ENCODE measurements at places on chromosomes 6 and 20.

DNA sequence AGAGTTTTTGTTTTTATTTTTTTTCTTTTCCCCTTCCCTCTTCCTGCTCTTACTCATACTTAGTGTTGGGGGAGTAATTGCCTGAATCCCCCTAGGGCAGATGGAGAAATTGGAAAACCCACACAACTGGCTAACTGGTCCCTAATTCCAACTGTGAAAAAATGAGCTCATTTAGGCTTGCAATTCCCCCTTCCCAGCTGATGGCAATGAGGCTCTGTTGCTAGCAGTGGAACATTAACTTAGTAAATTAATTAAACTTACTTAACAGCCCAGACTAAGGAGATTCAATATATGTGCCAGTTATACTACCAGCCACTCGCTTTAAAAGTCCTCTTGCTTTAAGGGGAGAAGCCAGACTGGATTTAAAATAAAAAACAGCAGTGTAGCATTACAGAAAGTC lies 76.6 kb downstream of the PKHD1 start:
- DNase-seq = no peak

DNA sequence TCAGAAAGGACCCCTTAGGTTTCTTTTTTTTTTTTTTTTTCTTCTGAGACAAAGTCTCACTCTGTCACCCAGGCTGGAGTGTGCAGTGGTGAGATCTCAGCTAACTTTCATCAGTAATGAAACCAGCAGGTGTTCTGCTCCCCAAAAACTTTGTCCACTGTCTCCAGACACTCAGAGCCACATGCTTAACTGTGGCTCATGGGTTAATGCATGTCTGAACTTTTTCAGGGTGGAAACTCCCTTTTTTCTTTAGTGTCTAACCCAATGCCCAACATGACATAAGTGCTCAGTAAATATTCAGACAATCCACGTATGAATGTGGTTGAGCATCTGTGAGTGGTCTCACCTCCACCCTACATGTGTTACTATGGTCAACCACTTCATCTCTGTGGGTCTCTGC lies 45.4 kb downstream of the MYB start:
- DNase-seq = no peak

GRCh38 chr6:25882051-25882496 lies 8.0 kb upstream of the SLC17A3 start:
- peak; percentile 20 for DNase-seq

- DNase-seq = no peak
Measured at GRCh38 chr6:74638412-74638811, 567.4 kb downstream of the COL12A1 start.

GRCh38 chr6:109516929-109517328 lies 33.9 kb upstream of the ZBTB24 start:
- no peak for DNase-seq

DNA sequence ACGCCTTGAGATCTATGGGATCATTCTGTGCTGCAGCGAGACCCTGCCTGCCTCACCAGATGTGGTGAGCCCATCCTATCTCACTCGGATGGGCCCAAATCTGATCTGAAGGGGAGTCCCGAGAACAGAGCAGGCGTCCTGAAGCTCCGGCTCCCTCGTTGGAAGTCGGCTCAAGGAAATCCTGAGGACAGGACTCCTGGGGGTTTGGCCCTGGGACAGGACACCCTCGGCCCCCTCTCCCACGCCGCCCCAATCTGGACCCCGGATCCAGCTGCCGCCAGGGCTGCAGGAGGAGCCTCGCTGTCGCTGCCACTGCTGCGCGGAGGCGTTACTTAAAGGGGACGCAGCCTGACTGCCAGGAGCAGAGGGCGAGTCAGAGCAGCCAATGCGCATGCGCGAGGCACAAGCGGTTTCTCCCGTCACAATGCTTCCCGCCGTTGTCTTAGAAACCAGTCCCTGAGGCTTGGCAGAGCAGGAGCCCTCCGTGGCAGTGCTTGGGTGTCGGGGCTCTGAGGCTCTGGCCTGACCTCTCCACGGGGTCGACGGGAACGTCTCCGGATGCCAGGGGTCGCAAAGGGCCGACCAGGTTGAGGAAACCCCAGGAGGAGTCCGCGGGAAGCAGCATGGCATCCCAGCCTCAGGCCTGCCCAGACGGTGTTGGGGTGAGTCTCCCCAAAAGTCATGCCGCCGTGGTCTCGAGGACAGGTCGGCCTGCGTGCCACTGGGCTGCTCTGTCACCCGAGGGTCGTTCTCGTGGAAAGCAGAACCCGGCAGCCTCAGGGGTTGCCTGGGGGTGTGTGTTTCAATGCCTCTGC lies 1567.8 kb upstream of the DEFB115 start:
- peak; percentile 50 for DNase-seq

DNA sequence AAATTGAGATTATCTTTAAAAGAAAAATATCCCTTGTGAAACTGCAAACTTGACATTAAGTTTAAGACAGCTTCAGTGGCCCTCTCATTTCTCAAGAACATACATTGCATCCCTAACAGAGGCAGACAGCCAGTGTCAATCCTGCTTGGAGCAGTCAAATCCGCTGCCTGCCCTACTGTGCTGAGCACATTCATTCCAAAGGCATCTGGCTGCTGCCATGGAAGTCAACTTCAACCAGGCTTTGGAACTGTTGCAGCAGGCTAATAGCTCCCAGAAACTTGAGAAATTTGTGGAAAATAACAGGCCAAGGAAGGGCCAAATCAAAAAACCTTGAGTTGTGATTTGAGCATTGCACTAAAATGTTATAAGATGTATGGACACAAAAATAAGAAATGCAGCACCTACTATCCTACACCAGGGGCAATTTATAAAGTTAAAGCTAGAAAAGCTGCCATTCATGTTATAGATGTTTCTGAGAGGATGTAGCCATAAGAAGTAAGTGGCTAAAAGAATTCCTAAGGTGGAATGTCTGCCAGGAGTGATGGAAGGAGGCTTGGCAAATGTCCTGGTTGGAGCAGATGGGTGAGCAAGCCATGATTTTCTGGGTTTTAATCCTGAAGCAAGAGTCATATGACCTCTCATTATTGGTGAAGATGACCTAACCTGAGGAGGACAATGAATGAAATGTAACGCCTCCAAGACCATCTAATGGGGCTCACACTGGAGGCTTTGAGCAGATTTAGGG lies 31.4 kb upstream of the HAO1 start:
- DNase-seq = no peak

DNA sequence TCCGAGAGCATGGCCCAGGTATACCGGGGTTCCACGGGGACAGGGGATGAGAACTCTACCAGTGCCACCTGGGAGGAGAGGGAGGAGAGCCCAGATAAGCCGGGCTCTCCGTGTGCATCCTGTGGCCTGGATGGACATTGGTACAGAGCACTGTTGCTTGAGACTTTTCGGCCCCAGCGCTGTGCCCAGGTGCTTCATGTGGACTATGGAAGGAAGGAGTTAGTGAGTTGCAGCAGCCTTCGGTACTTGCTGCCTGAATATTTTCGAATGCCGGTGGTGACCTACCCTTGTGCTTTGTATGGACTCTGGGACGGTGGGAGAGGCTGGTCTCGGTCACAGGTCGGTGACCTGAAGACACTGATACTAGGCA lies 1.3 kb downstream of the TDRD6 start:
- DNase-seq = no peak

DNA sequence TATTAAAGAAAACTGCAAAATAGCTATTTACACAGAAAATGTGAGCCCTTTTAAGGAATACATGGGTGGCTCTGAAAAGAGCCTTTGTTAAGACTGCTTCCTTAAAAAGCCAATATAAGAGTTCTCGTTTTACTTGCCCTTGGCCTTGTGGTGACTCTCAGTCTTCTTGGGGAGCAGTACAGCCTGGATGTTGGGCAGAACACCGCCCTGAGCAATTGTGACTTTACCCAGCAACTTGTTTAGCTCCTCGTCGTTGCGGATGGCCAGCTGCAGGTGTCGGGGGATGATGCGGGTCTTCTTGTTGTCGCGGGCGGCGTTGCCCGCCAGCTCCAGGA lies 111.5 kb downstream of the HFE start:
- DNase-seq = no peak

DNA sequence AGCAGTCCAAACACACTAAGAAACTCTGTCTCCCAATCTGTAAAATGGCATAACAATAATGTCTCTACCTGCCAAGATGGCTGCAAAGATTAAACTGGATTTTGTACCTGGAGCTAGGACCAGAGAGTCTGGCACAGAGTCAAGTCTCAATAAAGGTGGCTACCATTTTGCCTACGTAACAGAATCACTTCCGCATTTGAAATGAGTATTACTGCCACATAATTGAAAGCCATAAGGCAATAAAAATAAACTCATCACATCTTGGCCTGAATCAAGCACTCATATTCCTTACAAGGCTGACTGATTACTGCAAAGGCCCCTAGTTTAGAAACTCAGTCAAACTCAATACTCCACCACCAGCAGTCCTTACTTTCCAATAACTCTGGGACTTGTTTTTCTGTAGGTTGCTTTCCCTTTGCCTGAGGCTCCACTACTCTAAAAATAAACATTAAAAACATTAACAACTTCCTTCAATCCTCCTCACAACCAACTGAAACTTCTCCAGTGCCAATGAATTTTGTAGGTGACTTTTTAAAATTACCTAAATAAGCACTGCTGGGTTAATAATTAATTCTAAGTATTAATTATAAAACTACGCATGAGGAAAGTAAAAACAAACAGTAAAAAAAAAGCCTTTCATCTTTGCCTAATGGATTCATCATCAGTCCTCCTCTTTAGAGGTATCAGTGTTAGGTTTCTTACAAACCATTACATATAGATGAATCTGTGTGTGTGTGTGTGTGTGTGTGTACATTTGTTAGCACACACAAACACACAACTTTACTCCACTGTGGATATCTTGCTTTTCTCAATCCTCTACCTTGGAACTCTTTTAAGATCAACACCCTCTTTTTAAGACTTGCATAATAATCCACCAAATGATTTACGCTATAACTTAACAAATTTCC lies 3.7 kb downstream of the KIF16B start:
- no peak for DNase-seq

DNA sequence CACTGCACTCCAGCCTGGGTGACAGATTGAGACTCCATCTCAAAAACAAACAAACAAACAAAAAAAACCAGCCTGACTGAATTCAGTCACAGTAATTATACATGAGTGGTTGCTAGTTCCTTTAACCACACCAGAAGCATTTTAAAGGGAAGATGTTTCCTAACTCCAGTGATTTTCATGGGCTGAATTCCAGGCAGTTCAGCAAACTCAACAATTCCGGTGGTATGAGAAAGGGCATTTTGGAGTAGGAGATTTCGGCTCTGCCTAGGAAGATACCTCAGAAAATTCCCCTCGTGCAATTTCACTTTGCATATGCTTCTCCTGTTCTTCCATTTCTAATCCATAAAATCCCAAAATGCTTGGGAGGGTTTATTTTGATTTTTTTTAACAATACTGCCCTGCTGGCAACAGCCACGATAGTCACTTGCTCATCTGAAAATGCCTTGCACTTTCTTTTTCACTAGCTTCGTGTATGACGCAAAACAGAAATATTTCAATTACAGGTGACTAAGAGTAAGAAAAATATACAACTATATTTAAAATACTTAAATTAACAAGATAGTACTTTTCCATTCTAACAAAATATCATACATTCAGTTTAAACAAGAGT lies 48.3 kb upstream of the IPCEF1 start:
- no peak for DNase-seq

Data from stimulated activated CD4-positive, alpha-beta T cell treated with anti-CD3 and anti-CD28 coated beads, Interleukin-2, amount 100 ng/mL, for 24 hours (primary cell).